ENCODE measurements at places on chromosomes 1 and 21.
A peak's percentile ranks its signal among the peaks of the same experiment; 100 is the strongest.

GRCh38 chr1:7293702-7294629, 477.1 kb upstream of the VAMP3 start:
- no peak for DNase-seq

- DNase-seq: no peak
Measured at GRCh38 chr1:46410156-46411009, 16.3 kb downstream of the FAAH start.

DNA sequence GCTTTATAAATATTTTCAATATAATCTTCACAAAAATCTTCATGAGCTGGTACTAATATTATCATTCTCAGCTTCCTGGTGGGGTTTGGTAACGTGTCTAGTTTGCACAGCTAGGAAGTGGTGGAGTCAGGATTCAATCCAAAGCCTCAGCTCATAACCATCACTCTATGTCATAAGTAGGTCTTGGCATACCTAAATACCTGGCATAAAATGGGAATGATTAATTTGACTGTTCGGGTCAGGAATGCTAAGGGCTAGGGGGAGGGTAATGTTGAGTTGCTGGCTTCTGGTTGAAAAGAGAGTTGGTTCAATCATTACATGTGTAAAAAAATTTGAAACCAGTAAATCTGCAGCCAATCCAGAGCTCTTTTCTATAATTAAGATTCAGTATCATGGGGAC, 5.6 kb upstream of the SAMSN1 start:
- no peak for DNase-seq

DNA sequence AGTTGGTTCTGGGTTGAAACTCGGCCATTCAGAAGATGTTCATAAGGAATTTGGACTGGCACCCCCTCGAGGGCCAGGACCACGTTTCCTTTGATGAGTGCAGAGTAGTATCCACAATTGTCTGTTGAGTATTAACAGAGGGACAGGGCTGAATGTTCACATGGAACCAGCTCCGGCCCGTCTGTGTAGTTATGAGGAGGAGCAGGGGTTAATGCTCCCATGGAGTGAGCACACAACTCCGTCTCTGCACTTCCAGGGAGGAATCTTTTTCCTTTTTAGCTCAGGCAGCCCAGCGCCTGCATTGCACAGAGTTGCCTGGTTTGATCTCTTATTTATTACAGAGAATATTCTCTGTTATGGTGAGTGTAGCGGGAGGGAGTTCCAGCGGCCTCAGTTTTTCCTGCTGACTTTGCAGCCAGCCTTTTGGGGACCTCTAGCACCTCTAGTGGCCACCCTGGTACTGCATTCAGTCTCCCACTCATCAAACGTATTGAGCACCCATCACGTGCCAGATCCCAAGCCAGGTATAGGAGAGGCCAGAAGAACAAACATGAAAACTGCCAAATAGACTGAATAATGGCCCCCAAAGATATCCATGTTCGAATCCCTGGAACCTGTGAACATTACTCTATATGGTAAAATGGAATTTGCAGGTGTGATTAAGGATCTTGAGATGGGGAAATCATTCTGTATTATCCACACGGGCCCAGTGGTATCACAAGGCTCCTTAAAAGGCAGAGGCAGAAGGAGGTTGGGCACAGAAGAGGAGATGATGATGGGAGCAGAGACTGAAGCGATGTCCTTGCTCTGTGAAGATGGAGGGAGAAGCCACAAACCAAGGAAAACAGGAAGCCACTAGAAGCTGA, 167.7 kb upstream of the CSF3R start:
- peak; percentile 17 for DNase-seq

DNA sequence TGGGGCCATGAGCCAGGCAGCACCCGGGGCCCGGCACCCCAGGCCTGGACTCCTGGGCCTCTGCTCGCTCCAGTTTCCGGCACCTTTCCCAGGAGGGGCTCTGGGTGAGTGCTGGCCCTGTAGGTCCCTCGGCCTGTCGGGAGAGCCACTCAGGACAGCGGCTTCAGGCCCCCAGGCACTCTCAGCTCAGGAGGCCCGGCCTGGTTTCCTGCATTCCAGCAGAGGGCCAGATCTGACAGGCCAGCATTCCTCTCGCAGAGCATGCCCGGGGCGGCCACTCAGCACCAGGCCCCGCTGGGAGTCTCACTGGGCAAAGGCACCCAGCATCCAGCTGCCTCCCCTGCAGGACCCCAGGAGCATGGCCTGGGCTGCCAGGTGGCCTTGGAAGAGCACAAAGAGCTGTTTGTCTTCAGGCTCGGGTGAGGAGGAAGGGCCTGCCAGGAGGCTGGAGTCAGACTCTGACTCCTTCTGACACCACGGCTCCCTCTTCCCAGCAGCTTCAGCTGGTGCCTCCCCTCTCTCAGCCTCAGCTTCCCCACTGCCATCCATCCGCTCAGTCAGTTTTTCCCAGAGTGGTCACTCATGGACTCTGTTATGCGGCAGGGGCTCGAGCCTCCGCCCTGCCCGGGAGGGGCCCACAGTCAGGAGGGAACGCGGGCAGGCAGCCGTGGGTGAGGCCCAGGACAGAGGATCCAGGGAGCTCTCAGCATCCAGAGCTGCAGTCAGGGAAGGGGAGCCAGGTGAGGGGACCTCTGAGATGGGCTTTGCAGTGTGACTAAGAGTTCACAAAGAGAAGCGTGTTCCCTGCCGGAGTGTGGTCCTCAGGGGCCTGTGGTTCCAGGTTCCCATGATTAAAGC, 51.7 kb downstream of the WNT9A start:
- DNase-seq: no peak

- DNase-seq: peak; percentile 25
Measured at GRCh38 chr1:161725908-161726472, 4.6 kb downstream of the FCRLB start.

DNA sequence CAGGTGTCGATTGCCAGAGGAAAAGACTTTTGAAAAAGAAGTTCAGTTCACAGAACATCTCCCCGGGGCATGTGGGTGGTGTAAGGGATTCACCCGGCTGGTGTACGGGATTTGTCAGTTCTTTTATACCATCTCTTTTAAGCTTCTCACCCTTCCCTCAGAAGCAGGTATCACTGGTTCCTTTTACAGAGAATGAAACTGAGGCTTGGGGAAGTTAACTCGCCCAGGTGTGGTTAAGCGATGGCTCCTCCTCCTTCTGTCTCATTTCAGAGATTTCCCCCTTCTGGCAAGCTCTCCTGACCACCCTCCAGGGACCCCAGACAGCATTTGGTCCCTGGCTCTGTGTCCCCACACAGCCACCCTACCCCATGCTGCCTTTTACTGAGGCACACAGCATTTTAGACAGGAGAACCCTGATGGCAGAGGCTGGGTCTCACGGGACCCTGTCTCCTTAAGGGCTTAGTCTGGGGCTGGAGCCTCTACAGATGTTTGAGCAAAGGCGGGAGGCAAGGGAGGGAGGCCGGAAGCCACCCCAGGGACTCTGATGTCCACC, 2.8 kb upstream of the ECE1 start:
- DNase-seq: no peak

DNA sequence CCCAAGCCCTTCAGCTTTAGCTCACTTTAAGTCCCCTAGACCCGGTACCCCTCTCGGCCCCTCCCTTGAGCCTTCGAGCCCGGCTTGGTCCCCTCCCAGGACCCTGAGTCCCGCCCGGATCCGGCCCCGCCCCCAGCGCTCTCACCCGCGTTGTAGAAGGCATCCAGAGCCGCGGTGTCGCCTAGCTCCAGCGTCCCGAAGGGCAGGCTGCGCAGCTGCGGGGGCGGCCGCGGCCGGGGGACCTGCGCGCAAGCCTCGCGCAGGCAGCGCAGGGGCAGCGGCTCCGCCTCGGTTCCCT, 699 bp downstream of the MAP3K6 start:
- no peak for DNase-seq

GRCh38 chr1:231329483-231329882, 8.2 kb downstream of the EXOC8 start:
- no peak for DNase-seq

DNA sequence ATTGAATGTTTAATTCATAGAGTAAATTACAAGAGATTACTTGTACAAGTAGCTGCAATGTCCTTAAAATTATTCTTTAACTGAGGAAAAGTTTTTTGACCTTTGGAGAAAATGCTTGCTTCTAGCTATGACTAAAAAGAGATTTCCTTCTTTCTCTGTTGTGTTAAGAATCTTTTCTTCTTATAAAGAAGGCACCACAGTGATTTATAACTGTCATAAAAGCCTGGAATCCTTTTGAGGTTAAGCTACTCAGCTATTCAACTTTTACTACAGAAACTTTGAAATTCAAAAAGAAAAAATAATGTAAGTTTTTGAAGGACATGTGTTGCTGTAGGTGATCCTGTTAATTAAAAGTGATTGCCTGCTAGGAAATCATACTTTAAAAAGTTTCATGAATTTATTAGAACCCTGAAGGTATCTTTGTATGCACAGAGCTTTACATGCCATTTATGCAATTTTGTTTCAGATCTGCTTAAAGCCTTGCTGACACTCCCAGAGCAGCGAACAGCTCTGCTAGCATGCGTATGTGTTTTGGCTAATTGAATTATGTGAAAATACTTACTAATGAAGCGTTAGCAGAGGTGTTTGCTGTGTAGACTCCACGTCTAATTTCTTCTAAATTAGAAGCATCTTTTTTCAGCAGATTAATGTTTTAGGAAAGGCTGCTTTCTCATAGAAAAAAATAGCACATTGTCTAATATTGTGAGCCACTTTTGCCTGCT, 94.7 kb upstream of the SMYD2 start:
- no peak for DNase-seq

DNA sequence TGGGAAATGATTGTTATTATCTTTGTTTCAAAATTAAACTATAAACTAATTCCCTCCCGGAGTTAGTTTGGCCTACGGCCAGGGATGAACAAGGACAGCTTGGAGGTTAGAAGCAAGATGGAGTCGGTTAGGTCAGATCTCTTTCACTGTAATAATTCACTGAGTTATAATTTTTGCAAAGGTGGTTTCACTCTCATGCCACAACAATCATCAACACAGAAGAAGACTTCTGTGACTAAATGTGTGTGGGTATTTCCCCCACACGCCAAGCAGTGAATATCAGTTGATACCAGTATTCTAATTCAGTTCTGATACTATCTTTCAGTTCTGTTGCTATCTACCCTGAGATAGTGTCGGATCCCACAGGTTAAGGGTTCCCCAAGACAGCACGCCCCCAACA, 215.1 kb downstream of the S1PR1 start:
- no peak for DNase-seq

Measured in stimulated activated CD8-positive, alpha-beta memory T cell treated with anti-CD3 and anti-CD28 coated beads, Interleukin-4, amount 100 ng/mL, for 1 hour (primary cell).